ENCODE measurements at places on chromosomes 5 and 9.

GRCh38 chr9:108671176-108671575, 184.6 kb downstream of the ACTL7B start:
- no peak for DNase-seq

DNA sequence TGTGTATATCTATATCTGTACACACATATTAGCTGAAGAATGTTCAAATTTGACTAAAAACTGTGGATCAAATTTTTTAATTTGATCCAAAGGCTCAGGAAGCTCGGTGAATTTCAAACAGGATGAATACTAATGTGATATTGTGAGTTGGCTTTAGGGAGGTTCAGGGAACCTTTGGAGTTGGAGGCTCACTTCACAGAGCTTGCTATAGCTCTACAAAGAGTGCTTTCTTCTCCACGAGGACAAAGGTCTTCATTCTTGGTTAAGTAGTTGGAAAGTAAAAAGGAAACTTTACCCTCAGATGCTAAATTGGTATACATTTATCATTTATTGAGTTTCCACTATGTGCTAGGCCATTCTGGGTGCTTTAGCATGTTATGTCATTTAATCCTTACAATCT, 36.3 kb upstream of the MTAP start:
- no peak for DNase-seq

DNA sequence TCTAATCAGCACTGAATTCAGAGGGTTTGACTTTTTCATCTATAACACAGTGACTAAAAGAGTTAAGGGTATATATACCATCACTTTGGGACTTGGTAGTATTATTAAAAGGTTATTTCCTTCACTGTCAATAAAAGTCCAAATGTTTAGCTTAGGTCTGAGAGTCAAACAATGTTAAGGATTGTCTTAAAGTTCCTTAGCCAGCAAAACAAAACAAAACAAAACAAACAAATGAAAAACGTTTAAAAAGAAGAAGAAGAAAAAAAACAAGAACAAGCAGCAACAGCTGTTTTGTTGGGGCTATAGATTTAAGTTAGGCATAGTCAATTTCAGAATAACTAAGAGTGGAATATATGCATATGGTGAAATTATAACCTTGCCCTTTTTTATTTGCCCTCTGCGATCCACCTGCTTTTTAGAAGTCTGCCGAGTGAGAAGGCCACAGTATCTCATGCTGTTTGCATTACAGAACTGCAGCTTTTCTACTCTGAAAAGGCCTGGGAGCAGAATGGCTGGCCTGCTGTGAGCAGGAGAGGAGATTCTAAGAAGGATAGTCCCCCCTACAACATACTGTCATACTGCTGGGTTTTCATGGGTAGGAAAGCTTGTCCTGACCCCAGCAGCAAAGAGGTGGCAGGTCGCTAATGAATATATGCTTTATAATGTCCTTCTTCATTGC, 141.7 kb downstream of the NTRK2 start:
- DNase-seq: no peak

- DNase-seq: no peak
Observed at GRCh38 chr9:81826517-81826906, 101.7 kb upstream of the SPATA31D4 start.

- no peak for DNase-seq
Observed at GRCh38 chr5:150672237-150672883, 11.3 kb downstream of the MYOZ3 start.

- no peak for DNase-seq
Observed at GRCh38 chr9:18457510-18457909, 16.4 kb upstream of the ADAMTSL1 start.

- no peak for DNase-seq
Observed at GRCh38 chr5:75529185-75529584, 17.5 kb downstream of the POLK start.

- no peak for DNase-seq
Observed at GRCh38 chr5:1375871-1376810, 31.2 kb upstream of the CLPTM1L start.

DNA sequence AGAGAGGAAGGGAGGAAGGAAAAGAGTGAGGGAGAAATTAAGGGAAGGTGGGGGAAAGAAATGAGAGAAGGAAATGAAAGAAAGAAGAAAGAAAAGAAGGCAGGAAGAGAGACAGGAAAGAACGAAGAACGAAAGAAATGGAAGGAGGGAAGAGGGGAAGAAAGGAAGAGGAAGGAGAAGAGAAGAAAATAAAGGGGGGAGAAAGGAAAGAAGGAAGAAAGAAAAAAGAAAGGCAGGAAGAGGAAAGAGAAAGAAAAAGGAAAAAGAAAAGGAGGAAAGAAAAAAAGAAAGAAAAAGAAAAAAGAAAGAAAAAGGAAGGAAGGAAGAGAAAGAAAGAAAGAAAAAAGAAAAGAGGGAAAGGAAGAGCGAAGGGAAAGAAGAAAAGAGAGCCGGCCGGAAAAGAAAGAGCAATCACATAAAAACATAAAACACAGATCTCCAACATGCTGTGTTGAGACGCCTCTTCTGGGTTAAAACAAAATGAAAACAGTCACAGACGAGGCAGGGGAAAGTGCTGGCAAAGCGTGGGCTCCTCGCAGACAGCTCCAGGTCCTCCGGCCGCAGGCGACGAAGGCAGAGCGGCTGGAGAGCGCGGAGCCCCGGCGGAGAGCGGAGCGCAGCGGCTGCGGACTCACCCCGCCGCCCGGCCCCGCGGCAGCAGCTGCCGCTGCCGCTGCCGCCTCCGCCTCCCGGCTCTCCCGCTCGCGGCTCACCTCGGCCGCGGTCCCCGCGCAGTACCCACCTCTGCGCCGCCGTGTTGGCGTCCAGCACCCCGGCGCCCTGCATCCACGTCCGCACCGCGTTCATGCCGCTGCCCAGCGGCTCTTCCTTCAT, 896 bp downstream of the EBF1 start:
- no peak for DNase-seq

- DNase-seq: no peak
Observed at GRCh38 chr5:135829681-135830383, 4.6 kb upstream of the SLC25A48 start.

DNA sequence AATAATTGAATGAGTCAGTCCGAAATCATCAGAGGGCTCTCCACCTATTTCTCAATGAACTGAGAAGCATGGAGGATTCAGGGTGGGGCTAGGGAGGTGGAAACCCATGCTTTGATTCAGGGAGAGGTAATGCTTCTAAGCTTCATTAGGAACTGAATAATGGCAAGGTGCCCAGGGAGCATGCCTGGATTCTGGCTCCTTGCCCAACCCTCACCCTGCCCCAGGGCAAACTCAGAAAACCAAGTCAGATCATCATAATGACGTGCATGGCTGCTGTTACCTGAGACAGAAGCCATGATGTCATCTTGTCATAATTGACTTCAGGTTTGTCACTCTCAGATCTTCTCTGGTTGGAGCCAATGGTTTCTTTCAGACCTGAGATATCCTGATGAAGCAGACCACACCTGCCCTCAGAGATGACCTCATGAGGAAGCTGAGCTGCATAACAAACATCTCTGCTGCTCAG, 199.6 kb downstream of the SYK start:
- DNase-seq: no peak

- no peak for DNase-seq
Observed at GRCh38 chr9:138053321-138053868, 175.8 kb downstream of the CACNA1B start.

GRCh38 chr9:33837138-33837537, 20.2 kb downstream of the UBE2R2 start:
- no peak for DNase-seq

DNA sequence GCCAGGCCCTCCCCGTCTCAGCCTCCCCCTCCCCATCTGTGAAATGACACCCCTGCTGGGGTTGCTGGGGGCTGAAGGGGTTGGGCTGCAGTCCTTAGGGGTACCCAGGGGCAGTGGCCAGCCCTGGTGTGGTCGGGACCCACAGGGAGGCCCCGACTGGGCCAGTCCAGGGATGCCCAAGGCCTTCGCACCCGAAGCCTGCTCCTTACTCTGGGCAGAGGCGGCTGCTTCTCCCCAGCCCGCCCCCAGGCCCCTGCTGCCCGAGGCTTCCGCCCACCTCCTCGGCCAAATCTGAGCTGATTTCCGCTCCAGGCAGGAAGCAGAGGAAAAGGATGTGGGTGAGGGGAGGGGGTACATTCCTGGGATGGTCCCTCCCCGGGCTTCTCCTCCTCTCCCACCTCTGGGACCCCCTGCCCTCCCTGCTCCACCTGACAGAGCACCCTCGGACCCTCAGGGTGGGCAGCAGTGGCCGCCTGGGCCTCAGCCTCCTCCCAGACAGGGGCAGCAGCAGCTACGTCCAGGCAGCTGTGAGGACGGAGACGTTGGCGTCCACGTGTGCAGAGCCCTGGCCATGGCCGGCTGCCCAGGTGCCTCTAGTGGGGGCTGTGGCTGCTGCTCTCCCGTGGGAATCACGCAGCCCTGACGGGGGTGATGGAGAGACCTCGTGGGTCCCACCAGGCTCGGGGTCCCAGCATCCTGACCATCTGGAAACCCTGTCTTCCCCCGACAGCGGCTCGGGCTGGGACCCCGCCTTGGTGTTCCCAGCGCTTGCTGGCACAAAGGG, 4.2 kb upstream of the NRARP start:
- no peak for DNase-seq

DNA sequence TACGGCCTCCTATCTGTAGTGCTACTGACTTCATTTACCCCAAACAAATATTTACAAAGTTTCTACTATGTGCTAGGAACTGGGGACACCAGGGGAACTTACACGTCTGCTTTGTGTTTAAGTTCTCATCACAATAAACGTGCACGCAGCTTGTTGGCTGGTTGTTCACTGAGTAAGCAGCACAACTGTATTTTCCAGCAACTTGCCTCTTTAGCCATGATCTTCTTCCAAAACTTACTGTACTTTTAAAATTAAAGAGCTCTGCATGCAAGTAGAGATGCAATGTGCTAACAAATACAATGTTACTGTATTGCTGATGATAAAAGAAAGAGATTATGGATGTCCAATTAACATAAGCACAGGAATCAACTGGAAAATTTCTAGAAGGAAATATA, 62.8 kb downstream of the RAPGEF1 start:
- DNase-seq: no peak

DNA sequence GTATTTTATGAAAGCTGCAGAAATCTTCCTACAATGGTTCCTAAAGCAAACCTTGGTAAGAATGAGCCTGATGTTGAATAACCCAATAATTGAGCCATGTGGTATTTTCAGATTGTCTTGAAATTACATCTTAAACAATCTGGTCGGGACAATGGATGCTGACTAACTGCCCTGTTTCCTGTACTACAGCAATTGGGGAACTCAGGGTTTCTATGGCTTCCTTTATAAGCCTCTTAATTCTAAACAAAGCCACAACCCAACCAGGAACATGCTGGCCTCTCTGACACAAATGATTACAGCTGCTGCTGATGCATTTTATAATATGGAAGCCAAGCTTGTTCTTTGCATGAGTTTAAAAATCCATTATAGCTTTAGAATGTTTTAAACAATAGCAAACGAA, 30.2 kb downstream of the PTPN3 start:
- DNase-seq: no peak

- no peak for DNase-seq
Observed at GRCh38 chr9:90684736-90685135, 42.1 kb upstream of the DIRAS2 start.

DNA sequence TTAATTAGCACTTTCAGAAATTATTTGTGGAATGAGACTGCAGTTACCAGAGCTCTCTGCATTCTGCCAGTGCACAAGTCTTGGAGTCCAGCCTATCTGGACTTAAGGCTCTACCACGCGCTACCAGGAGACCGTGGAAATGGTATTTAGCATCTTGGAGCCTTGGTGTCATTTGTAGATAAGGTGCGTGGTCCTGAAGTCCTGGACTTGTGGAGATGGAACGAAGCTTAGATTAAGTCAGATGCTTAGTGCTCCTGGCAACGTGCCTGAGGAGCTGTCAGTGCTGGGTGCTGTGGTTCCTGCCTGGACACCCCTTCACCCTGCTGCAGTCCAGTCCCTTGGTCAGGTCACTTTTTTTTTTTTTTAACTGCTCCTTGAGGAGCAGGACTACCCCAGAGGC, 59.7 kb downstream of the RCL1 start:
- no peak for DNase-seq

DNA sequence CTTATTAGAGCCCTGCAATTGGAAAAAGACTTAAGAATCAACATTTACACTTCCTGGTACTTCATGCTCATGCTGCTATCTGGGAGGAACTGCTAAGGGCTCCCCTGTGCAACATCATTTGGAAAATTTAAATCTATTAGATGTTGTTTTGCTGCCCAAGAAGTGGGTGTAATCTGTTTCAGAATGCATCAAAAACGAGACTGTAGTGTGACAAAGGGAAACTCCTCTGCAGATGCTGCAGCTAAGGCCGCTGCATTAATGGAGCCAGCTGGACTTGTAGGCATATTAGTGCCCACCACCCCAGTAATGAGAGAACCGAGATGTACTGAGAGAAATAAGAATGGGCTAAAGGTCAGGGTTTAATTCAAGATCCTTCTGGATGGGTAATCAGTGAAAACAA, 11.1 kb upstream of the PAIP1 start:
- no peak for DNase-seq

DNA sequence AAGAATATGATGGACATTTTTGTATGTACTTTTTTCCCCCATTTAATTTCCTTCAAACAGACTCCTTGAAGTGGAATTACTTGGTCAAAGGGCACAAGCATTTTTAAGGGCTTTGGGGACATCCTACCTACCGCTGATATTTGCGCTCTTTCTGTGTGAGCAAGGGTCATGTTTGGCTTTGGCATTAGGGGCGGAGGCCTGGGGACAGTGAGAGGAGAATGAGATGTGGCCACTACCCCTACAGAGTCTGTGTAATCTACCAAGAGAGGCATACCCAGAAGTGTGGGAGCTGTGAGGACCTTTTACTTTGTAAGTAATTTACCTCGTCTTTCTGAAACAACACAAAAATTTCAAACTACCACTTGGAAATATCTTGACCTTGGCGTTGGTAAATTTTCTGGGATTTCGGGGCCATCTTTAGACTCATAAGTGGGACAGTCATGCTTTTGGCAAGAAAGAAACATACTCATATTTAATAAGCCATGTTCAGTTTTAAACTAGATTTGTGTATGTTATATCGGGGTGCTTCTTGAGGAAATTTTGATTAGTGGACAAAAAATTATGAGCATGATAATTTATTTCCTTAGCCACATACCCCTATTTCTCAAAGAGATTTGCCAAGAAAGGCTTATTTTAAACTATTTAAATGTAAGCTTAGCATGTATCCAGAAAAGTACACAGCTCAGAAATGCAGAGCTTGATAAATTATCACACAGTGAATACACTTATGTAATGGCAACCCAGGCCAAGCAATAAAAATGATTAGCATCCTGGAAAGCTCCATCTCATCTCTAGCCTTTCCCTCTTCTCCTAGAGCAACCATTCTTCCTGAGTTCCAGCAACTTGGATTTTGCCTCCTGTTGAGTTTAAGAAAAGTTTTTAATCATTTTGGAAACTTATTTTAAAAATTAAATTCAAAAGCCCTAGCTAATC, 63.6 kb downstream of the ARHGAP26 start:
- DNase-seq: no peak

DNA sequence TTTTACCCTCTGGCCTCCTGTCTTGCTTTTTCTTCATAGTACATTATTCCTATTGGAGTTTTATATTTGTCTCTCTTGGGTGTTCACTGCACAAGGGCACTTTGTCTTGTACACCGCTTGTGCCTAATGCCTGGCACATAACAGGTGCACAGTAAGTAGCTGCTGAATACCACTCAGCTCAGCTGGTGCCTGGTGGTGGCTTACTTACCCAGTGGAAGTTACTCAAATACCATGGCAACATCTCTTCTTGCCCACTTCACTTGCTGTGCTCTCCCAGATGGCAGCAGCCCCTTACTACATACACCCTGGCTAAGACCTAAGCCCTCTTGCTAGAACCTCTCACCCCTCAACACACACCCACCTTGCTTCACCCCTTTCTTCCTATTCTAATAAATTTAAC, 11.3 kb upstream of the SKP1 start:
- DNase-seq: no peak

GRCh38 chr9:136566901-136567300, 21.1 kb upstream of the NOTCH1 start:
- no peak for DNase-seq

- no peak for DNase-seq
Observed at GRCh38 chr5:31459594-31459993, 72.3 kb downstream of the DROSHA start.

Measured in activated CD4-positive, CD25-positive, alpha-beta regulatory T cell treated with anti-CD3 and anti-CD28 coated beads, Interleukin-2, amount 50 U/mL, for 16 hours (primary cell).